ENCODE measurements at places on chromosomes 7 and 10.

DNA sequence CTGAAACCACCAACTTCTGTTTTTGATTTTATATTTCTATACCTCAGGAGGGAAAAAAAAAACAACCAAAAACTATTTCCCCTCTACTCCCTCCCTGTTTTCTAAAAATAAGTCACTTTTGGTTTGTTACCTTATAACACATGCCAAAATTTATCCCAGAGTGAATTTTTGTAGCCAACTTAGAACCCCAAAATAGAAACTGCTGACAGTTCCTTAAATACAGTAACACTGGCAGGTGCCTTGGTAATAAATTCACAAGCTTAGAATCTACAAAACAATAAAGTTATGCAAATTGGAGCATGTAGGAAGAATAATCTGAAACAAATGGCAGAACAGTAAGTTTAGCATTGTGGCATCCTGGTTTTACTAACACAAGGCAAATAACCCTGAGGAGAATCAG is 165.0 kb upstream of the HDAC9 start:
- no peak for DNase-seq

DNA sequence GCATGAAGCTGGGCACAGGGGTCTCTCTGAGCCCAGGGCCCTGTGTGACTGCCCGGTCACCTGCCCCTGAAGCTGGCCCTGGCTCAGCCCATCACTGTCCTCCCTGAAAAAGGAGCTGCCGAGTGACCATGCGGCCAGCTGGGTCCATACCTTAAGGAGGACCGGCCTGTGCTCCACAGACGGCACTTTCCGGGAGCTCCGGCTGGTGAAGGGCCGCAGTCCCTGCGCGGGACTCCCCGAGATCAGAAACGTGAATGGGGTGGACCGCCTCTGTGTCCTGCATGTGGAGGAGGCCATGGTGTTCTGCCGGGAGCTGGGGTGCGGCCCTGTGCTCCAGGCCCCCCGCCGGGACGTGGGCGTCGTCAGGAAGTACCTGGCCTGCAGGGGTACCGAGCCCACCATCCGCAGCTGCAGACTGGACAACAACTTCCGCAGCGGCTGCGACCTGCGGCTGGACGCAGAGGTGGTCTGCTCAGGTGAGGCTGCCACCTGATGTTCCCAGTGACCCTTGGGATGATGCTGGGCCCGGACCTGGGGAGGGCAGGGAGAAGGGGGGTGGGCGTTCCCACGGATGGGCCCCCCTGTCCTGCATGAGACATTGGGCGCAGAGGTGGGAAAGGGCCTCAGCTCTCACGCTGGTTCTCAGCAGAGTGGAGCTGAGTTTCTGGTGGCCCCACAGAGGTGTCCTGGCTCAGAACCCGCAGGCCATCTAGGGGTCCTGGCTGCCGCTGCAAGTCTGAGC is 3.5 kb downstream of the SCART1 start:
- DNase-seq: no peak

DNA sequence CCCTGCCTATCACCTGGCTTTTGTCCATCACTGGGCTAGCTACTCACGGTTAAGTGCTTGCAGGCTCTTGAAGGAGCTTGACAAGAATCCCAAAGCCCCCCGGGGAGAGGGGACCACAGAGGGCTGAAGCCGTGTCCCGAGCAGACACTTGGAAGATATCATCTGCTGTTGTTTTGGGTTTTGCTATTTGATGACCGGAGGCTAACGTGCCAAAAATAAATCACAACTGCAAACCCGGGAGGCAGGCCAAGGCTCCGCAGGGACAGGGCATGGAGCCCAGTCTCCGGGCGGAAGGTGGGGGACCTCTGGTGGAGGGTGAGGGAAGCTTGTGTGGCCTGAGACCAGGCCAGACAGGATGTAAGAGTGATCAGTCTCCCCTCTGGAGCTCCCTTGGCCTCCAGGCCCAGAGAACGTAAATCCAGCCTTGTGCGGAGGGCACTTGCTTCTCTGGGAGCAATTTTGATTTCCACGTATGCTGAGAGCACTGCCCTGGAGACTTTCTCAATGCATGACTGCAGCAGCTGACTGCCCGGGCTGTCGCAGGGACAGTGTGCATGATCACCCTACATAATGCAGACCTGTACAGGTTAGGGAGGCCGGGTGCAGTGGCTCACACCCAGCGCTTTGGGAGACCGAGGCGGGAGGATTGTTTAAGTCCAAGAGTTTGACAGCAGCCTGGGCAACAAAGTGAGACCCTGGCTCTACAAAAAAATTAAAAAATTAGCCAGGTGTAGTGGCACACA is at the start of gene PHKG1:
PHKG1 (minus strand) TSS at position 164 of the 743 bp plus-strand sequence. CDS start 4,011 bp downstream, outside the sequence.
- no peak for DNase-seq

- DNase-seq: no peak
Observed at GRCh38 chr7:7706556-7707172, 11.7 kb downstream of the RPA3 start.

GRCh38 chr10:97542169-97543024 is 30.2 kb upstream of the ANKRD2 start:
- DNase-seq: no peak

- DNase-seq: peak; percentile 5
Observed at GRCh38 chr7:107201795-107202450, 33.1 kb downstream of the HBP1 start.

- DNase-seq: no peak
Observed at GRCh38 chr7:74461970-74462706, 8.4 kb downstream of the GTF2IRD1 start.

DNA sequence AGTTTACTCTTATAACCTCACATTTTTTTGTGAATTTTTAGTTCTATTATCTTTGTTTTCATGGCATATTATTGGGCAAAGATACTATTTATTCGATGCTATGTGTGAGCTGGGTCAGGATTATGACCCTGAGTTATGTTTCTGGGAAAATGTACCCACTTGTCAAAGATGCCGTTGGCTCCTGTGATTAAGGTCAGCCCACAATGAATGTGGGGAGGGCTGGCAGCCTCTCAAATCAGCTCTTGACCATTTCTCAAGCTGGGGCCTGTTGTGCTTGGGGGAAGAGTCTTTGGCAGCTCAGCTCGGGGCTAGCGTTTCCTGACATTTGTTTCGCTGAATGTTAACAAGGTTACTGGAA is 97.5 kb downstream of the TCF7L2 start:
- no peak for DNase-seq

GRCh38 chr10:44853148-44853734 is 57.9 kb upstream of the TMEM72 start:
- DNase-seq: no peak

- DNase-seq: no peak
Observed at GRCh38 chr7:91953618-91954017, 13.0 kb downstream of the AKAP9 start.

- no peak for DNase-seq
Observed at GRCh38 chr7:80847027-80847426, 71.8 kb downstream of the SEMA3C start.

GRCh38 chr10:98201760-98202159 is 66.2 kb downstream of the LOXL4 start:
- no peak for DNase-seq

DNA sequence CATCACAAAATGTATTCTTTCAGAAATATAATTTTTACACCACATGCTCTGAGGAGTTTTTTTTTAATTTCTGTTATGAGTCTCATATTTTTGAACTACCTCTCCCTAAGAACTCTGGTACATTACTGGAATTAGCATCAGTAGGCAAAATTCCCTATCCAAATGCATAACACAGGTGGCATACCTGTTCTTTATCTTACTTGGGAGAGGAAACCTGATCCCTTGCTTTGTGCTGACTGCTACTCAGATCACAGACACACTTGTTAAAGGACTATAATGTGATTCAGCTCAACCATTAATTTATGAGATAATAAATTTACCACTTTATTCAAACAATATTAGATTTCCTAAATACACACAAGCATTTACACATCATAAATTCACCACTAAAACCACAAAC is 617.2 kb downstream of the GRM8 start:
- DNase-seq: no peak

DNA sequence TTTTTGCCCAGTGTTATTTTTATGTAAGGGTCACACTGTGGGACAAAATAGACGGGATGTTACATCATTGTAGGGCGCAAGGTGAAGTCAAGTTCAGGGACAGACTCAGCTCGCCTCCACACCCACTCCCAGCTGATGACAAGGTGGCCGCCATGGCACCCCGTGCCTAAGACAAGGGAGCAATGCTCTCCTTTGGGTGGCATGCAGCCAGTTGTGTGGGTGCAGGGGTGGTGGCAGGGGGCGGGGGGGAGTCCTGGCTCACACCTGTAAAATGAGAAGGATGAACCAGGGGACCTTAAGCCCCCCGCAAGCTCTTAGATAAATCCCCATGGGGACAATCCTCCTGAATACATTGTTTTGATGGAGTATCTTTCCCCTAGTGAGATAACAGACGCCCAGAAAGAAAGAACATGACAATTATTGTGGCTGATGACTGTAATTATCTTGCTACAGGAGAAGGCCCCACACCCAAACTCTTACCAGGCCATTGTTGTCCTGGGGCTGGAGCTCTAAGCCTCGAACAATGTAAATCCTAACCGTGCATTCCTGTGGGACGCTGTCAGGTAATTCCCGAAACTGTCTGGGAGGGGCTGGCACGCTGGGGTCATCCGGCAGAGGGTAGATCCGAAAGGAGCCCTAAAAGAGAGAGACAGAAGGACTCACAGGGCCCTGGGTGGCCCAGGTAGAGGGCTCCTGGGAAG is 148.7 kb downstream of the MYOF start:
- DNase-seq: no peak

DNA sequence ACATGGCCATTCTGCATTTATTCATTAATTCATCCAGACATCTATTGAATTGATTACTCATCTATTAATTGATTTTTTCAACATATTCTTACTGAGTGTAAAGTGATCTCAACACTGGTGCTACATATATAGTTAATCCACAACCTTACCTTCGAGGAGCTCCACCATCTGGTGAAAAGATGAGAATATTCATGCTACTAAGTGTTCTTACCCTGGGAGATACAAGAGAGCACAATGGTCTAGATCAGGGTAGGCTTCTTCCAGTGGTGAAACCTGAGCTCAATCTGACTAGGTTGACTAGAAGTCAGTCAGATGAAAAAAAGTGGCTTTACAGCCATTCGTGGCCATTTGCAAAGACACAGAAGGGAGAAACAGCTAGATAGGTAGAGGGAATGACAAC is 507.4 kb downstream of the ANKRD7 start:
- DNase-seq: no peak

DNA sequence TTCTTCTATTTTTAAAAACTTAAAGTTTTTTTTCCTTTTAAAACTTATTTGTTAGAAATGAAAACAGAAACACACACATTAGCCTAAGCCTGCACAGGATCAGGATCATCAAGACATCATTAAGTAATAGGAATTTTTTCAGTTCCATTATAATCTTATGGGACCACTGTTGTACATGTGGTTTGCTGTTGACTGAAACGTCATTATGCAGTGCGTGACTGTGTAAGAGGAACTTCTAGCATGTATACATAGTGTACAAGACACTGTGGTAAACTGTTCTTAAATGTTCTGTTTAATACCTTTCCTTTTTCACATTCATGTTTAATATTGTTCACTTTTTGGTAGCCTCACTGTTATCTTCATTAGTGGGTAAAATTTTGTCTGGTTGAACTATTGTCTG is 12.1 kb downstream of the ENTPD7 start:
- no peak for DNase-seq

DNA sequence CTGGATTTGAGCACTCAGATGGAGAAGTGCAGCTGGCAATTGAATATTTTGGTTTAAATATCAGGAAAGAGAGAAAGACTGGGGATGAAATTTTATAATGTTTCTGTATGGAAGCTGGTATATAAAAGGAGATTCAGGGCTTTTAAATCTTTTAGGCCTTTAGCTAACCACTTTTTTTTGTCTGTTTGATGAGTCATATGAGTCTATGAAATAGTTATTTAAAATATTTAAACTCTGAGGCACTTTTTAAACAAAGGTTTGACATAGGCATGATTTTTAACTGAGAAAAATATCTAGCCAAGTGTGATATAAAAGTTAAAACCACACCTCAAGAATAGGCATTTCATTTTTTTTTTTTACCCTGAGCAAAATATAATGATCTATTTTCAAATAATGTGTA is 944.3 kb downstream of the GATA3 start:
- no peak for DNase-seq
